Islet precursor cell (in vitro differentiated cells): ENCODE measurements at places on chromosomes 5 and 9.
A peak's percentile ranks its signal among the peaks of the same experiment; 100 is the strongest.

DNA sequence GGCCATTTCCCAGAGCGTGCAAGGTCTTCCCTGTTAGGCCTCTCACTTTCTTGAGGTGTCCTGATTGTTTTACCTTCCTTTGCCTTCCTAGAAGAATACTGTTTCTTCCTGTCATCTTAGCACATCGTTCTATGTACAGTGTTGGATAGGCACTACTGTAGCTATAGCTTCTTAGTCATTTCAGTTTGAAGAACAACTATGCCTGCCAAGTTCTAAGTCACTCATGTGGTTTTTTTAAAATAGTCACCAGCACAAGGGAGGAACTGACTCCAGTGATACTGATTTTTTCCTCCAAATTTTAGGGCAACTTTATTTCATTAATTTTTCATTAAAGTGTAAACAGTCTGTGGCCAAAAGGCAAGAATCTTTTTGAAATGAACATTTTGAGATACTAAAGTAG is 122.4 kb upstream of the NR5A1 start:
- DNase-seq = no peak

GRCh38 chr5:82183828-82184227 is 94.3 kb downstream of the RPS23 start:
- no peak for DNase-seq

DNA sequence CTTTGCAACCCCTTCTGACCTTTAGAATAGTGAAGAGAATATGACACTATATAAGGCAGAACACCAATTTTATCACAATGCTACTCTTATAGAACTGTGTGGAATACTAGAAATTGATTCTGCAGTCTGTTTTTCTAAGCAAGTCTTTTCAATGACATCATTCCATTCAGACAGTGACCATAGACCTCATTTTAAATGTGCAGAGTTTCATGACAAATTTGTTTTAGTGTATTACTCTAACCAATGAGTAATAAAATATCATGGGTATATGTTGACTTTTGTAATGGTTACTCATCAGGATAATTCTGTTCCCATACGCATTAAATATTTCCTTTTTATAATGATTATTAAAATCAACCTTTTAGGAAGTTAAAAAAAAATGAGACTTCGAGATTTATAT is 219.9 kb downstream of the COX7C start:
- DNase-seq = no peak

DNA sequence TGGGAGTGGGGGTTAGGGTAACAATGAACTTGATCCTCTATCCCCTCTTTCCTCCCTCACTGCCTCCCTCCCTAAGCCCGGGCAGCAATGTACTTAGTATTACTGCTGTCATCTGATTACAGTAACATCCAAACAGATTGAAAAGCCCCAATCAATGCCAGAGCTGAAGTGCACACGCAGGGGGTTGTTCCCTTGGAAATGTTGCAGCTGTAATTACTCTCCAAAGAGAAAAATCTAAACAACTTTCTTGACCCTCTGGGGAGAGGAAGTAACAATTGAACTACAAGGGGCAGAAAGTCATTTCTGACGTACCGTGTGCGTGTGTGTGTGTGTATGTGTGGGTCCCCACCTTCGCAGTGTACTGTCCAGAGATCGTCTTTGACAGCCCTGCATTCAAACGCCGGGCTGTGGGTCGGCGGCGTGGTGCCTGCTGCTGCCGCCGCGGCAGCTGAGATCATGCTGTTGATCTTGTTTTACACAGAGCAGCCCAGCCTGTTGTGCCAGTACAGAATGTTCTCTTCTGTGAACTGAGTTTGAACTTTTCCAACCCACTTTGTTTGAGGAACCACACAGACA is 66.0 kb upstream of the KLF9 start:
- no peak for DNase-seq

- no peak for DNase-seq
Observed at GRCh38 chr5:127962491-127962890, 121.1 kb upstream of the SLC12A2 start.

DNA sequence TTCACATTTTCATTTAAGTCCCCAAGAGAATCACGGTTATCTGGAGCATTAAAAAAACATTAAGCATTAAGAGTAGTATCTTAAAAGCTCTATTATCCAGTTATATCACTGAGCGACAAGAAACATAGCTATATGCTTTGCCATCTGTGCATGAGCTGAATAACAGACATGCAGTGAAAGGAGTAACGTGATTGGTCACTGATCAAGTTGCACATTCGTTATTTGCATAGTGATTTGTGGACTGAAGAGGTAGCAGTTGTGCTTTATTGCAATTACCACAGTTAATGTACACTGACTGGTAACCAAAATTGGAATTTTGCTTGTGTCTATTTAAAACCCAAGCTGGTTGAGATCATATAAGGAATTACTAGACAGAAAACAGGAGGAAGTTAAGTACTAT is 107.4 kb downstream of the MCTP1 start:
- no peak for DNase-seq

- DNase-seq = peak; percentile 66
Observed at GRCh38 chr9:5587024-5587423, 41.9 kb upstream of the RIC1 start.

- DNase-seq = peak; percentile 77
Observed at GRCh38 chr5:113663879-113664541, 150.5 kb downstream of the YTHDC2 start.

- DNase-seq = no peak
Observed at GRCh38 chr9:18795947-18796671, 236.9 kb downstream of the SAXO1 start.

GRCh38 chr5:147818290-147818689 is 13.2 kb downstream of the SPINK1 start:
- DNase-seq = no peak

- DNase-seq = no peak
Observed at GRCh38 chr5:88799938-88800535, 82.9 kb downstream of the MEF2C start.

GRCh38 chr5:177366528-177367322 is 9.0 kb downstream of the RGS14 start:
- DNase-seq = peak; percentile 96

GRCh38 chr5:164179406-164179805 is 674.0 kb downstream of the MAT2B start:
- DNase-seq = no peak

DNA sequence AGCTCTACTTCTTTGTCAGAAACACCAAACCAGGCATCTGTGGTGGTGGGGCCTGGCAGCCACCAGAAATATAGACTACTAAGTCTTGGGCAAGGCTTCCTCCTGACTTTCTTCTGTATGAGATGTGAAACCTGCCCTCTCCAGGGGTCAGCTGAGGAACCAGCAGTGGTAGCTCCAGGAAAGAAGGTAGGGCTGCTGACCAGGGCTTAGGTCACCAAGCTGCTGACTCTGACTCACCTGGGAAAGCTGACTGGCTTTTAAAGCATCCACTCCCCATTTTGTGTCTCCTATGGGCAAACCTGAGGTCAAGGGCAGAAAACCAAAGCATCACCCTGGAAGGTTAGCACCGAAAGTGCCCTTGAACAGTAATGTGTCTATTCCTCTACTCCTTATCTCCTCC is 10.4 kb upstream of the SH3TC2 start:
- DNase-seq = peak; percentile 67

DNA sequence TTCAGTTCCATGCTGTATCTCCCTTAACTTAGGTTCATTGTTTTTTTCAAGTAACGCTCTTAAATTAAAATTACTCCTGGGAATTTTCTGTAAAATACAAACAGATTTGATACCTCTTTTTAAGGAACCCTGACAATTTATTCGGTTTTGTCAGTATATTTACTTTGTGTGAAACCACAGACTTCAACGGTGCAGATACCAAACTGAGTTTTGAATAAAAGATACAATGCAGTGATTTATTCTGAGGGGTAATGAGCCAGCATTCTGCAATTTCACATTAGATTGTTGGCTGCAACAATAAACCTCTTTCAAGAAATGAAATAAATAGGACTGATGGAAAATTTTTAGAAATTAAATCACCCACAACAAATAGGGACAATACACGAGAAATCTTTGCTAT is 308.6 kb upstream of the EDIL3 start:
- DNase-seq = no peak

GRCh38 chr9:113310538-113310937 is 7.4 kb upstream of the RNF183 start:
- no peak for DNase-seq

DNA sequence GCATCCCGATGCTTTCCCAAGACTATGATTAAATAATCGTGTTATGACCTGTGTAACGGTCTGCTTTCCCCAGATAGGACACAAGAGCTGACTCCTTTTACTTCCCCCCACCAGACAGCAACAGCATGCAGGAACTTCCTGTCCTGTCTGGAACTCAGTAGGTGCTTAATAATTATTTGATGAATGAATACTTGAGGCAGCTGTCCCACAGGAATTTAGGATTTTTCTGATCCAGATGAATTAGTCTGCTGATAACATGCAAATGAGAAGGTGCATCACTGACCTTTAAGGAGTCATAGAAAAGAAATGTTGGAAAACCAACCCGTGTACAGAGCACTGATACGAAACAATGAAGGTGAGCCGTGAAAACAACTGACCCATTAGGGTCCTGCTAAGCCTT is 12.2 kb downstream of the RNF130 start:
- DNase-seq = no peak

DNA sequence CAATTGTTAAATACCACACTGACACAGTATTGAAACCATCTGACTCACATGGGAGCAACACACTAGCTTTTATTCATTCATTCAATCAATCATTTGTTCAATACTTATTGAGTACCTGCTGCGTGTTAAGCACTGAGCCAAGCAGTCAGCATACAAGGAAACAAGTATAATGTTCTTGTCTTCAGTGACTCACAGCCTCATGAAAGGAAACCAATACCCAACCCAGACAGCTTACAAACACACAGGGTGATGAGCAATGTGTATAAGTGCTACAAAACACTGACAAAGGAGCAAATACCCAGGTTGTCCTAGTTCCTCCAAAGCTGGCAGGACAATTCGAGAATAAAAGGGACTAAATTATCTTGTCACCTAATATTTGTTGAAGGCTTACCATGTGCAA is 67.6 kb upstream of the RASEF start:
- no peak for DNase-seq

GRCh38 chr9:15735083-15735857 is 182.4 kb downstream of the CCDC171 start:
- no peak for DNase-seq

DNA sequence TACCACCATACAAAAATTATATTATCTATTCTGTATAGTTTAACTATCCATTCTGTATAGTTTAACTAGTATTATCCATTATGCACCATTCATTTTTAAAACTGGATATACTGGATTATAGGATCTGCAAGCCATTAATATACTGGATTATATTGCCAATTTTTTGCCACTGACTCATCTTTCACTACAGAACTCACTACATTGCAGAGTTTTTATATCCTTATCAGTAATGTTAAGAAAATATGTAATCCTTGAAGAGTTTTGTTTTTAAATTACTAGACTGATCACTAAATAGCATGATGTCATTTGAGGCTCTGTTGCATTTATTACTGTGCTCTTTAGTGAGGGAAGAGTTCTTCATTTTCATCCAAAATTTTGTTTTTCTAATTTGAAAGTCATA is 109.8 kb upstream of the SNX2 start:
- DNase-seq = no peak

DNA sequence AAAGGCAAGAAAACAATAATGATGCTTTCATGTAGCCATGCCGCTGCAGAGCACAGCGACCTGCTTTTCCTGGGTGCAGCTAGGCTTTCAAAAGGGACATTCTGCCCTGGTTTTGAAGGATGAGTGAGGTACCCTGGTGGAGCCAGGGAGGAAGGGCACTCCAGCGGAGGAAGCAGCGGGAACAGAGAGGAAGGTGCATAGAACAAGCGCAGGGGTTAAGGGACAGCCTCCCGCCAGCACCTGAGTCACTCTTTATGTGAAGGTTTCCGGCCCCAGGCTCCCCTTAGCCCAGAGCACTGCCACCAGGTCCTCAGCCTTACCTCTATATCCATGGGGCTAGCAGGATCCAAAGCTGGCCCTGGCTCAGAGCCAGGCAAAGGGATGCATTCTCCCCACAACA is 221.1 kb downstream of the CDK5RAP2 start:
- no peak for DNase-seq

DNA sequence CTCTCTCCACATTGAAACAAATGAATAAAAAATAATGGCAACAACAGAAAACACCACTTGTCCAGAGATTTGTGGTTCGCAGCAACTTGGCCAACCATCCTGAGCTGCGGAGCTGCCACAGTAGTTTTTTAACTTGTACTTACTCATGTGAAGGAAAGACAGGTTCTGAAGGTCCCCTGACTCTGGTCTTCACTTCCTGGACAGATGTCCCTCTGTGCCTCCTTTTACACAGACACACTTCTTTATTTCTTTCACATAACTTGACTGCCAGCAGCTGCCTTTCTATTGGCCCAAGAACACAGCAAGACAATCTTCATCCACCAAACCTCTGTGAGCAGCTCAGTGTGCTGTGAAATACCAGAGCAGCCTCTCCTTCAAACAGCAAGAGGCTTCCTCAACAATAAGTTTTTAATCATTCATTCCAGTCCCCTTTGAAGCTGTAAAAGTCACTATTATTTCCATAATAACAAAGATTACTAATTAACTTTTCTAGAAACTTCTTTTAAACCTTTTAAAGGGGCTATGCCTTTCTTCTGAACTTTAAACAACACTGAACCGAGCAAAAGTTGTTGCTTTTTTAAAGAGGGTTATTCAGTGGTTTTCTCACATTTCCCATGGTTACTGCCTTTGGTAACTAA is 198.7 kb downstream of the NR2F1-AS1 start:
- no peak for DNase-seq

DNA sequence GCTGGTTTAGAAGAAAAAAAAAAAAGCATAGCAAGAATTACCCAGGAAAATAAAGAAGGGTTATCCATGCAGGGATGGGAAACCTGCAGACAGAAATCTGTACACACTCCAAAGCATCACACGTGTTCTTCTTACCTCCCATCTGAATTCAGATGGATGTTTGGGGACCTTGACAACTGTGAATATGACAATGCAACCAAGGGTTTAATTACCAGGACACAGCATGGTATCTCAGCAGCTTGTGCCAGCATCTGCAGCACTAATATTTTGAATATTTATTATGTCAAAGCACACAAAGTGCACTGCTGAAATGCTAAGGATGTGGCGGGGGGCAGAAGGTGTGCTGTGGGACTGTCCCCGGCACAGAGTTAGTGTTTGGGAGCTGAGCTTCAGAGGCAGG is 47.9 kb downstream of the SLIT3 start:
- DNase-seq = no peak

- no peak for DNase-seq
Observed at GRCh38 chr5:114070093-114070722, 291.7 kb upstream of the KCNN2 start.

DNA sequence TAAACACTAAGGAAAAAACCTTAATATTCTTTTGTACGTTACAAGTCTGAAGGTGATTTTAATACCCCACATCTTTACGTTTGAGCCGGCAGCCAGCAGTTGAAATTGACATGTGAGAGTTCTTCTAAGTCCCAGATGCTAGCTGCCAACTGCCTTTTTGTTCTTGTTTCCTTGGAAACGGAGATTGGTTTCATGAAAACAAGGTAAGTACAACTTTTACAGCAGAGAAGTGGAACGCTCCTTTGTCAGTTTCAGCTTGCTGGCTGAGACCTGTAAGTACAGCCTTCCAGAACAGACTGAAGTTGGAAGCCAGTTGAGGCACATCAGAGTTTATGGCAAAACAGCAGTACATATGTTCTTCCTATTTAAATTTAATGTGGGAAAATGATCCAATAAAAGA is 1018.4 kb upstream of the ARRDC3 start:
- DNase-seq = no peak
